ENCODE measurements at places on chromosomes 1 and 21.

DNA sequence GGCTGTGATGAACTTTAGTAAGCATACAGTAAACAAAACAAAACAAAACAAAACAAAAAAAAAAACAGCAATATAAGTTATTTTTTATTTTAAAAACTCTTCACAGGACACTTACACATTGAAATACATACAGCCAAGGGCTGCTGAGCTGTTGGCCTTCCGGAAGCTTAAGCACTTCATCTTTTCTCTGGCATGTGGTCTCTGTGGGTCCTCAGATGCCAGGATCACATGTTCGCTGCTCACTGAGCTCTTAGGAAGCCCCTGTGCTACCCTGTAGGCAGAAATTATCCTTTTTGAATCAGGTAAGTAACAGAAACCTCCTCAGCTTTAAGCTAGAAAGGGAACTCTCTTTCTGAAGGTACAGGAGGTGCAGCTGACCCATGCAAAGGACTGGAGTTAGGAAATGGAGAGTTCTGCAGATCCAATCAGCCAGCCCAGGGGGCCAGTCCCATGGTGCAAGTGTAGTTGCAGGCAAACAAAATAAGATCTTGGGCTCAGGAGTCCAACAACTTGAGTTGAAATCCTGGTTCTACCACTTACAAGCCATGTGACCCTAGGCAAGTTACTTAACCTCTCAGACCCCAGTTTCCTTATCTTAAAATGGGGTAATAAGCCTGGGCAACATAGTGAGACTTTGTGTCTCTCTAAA, 22.4 kb upstream of the MED18 start:
- DNase-seq = no peak

DNA sequence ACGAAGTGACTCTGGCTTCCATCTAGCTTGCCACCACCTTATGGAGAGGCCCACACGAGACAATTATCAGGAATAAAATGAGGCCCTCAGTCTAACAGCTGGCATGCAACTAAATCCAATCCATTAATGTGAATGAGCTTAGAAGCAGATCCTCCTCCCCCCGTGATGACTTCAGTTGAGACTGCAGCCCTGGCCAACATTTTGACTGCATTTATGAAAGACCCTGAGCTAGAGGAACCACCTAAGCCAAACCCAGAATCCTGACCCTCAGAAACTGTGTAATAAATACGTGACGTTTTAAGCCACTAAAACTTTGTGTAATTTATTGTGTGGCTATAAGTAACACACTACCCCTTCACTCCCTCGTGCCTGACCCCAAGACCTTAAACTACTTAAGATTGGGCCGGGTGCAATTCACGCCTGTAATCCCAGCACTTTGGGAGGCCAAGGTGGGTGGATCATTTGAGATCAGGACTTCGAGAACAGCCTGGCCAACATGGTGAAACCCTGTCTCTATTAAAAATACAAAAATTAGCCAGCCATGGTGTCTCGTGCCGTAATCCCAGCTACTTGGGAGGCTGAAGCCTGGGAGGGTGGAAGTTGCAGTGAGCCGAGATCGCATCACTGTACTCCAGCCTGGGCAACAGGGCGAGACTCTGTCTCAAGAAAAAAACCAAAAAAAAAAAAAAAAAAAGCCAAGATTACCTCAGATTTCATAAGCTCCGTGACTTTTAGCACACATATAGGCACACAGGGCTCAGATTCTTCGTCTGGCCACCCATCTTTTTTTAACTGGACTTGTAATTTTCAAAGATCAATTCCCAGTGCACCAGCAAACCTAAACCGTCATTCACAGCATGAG, 72.5 kb downstream of the ENAH start:
- no peak for DNase-seq

DNA sequence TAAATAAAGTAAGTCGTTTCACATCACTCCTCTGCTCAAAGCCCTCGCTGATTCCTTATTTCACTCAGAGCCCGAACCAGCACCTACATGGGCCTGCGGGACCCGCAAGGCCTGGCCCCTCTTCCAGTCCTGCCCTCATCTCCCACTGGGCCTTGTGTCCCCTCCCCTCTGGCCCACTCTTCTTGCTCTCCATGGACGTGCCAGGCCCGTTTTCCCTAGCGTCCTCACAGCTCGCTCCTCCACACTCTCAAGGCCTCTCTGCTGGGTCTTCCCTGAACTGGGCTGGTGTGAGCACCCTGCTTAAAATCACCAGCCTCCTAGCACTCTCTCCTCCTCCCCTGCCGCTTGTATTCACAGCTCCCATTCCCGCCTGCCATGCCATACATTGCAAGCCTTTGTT, 237.9 kb downstream of the FOXD2 start:
- no peak for DNase-seq

- no peak for DNase-seq
Observed at GRCh38 chr1:40379785-40380452, 6.4 kb downstream of the SMAP2 start.

DNA sequence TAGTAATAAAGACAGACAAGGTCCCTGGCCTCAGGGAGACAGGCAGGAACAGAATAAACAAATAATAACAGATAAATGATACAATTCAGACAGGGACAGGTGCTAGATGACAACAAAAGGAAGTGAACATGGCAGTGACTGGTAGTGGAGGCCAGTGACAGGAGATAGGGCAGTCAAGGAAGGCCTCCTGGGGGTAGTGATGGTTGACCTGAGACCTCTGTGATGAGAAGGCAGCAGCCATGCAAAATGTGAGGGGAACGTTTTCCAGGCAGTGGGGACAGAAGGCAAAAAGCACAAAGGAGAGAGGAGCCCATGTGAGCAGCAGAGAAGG, 18.5 kb downstream of the OPTC start:
- no peak for DNase-seq

DNA sequence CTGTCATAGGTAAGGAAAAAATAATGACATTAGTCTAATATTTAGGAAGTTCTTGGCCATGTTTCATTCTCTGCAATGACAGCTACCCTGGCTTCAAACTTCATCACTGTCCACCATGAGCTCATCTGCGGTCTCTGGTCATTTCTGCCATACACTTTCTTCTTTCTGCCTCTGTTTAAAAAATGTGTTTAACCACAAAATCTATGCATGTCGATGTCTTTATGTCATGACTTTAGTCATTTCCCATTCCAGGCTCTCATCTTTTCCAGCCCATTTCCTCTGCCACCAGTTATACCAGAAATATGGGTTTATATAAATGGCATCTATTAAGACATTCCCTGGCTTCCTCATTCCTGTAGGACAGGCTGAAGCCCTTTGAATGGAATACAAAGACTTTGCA, 68.5 kb upstream of the DUSP10 start:
- DNase-seq = no peak

DNA sequence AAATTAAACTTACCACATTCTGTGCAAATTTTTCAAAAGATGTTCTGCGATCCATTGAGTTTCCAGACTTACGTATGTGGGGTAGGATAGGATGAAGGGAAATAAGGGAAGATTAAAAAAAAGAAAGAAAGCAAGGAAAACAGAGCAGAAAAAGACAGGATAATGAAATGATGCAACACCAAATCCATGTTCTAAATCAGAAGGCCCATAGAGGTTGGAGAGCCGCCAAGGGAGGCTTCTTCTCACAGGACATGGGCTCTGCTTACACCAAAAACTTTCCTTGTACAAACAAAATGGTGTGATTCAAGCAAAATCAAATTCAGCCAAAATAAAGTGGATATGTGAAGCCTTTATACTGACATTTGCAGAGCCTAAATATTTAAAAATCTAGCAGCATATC, 189.5 kb upstream of the GREM2 start:
- no peak for DNase-seq

- DNase-seq = no peak
Observed at GRCh38 chr1:215911406-215911968, 344.4 kb downstream of the KCTD3 start.

DNA sequence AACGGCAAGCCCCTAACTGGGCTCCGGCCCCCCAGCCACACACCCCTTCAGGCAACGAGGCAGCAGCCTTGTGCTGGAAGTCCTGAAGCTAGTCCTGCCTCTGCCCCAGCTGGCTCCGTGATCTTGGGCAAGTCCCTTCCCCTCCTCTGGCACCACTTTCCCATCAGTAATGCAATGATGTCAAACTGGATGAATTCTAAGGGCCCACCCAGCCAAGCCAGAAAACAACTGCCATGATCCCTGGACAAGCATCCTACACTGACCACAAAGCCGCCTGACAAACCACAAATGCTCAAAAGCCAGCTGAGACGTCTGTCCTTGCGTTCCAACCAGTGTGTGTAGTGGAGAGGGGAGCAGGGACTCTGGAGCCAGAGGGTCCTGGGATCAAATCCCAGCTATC, 26.8 kb downstream of the IFFO2 start:
- DNase-seq = no peak

GRCh38 chr1:171115280-171115897, 24.7 kb downstream of the FMO3 start:
- DNase-seq = no peak

Data from hypothalamus (tissue), 51 donors.